ENCODE measurements at places on chromosomes 1 and 21.

- no peak for DNase-seq
Observed at GRCh38 chr1:204487256-204487615, 7.4 kb downstream of the PIK3C2B start.

- DNase-seq: no peak
Observed at GRCh38 chr1:118773656-118774055, 214.5 kb downstream of the TBX15 start.

- DNase-seq: no peak
Observed at GRCh38 chr1:159492575-159493323, 43.1 kb downstream of the OR10J5 start.

DNA sequence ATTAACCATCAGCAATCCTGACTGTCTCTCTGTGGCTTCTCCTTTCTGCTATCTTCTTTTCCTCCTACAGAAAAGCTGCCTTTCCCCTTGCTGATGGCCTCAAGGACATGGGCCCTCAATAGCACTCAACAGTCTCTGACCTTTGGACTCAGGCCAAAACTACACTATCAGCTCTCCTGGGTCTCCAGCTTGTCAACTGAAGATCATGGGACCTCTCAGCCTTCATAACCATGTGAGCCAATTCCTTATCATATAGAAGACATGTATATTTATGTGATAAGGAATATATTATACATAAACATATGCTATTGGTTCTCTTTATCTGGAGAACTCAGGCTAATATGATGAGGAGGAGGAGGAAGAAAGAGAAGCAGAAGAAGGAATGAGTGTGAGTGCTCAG, 91.8 kb upstream of the GJB5 start:
- DNase-seq: peak; percentile 86

DNA sequence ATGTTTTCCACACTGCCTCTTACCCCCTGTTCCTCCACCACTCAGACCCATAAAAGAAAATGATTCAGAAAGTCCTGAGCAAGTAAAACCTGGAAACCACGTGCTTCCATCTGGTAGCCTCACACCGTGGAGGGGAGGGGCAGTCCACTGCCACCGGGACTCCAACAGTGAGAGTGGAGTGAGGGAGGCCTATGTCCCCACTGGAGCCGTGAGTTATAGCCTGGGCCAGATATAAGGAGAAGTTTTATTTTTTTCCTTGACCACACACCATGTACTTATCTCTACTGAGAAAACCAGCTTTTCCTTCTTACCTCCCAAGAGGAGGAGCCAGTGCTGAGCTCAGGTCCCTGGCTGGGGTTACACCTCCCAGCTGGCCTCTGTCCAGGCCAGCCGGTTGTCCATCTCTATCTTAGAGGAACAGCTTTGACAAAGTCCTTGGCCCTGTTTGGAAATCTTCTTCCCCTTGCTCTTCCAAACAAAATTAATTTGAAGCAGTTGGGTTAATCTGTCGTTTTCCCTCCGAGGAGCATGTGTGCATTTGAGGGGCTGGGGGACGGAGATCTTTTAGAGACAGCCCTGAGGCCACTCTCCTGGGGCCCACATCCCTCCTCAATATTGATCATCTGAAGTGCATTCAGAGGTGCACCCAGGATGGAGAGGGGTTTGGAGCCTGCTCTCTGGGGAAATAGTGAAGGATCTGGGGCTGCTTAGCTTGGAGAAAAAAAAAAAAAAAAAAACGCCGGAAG, 49.1 kb upstream of the SERBP1 start:
- peak; percentile 82 for DNase-seq

GRCh38 chr1:109089242-109090015, 1.1 kb upstream of the TMEM167B start:
- DNase-seq: peak; percentile 68

DNA sequence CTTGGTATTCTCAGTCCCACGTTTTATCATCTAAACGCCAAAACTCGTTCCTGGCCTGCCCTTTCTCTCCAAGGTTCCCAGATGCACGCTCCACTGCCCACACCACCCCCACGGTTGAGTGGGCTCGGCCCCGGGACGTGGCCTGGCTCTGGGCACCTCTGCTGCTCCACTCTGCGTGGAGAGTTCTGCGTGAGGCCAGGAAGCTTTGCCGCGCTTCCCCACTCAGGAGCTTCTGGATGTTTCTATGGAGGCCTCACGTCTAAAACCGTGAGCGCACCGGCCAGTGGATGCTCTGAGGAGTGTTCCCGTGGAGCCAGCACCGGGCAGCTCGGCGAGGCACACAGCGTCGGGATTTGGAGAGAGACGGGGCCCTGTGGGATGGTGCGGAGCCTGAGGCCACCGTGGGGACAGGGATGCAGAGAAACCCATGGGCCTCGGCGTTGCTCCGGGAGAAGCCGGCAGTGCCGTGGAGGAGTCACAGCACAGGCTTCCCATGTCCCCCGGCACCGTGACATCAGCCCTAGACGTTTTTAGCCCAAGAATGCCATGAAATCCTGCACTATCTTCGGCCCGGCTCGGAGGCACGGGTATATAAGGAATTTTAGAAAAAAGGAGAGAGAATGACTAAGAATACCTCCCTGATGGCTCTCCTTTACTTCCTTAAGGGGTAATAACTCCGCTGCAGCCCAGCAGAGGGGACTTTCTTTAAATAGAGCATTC, 125.9 kb downstream of the PRDM16 start:
- no peak for DNase-seq

- no peak for DNase-seq
Observed at GRCh38 chr1:186235696-186236095, 139.4 kb downstream of the TPR start.

DNA sequence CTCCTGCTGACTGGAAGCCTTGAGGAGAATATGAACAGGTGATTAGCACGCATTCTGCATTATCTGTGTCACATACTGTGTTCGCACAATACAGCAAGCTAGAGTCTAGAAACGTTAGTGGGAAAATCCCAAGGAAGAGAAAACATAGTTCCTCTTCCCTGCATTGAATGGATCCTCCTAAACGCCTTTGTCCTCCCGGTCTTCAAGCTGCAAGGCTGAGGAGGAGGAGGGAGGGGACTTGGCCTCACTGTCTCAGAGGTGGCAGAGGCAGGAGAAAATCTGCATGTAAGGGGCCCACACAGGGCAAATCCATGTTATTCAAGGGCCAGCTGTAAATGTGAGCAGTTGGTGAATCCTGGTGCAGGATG, 34.4 kb downstream of the WNT9A start:
- DNase-seq: no peak

DNA sequence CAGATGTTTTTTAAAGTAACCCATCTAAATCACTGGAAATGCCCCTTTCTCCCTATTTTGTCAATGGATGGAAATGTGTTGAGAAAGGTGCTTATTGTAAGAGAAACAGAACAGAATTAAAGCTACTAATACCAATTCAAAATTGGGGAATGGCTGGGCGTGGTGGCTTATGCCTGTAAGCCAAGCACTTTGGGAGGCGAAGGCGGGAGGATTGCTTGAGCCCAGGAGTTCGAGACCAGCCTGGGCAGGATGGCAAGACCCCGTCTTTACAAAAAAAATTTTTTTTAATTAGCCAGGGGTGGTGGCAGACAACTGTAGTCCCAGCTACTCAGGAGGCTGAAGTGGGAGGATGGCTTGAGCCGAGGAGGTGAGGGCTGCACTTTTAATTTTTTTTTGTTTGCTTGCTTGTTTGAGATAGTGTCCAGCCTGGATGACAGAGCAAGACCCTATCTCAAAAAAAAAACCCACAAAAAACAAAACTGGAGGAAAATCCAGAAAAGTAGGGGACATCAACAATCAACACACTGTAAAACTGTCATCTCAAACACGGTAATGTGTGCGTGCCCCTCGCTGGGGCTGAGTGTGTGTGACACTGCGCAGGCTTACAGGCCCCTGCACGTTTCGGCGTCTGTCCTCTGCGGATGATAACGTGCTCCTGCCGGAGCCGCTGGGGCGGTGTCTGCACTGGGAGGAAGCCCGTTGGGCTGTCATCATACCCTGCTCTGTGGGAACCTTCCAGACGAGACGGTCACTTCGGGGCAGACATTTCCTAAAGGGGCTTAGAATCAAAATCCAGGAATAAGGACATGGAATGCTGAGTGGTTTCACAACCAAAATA, 11.6 kb upstream of the POFUT2 start:
- DNase-seq: no peak

GRCh38 chr1:10242135-10242534, 31.8 kb downstream of the KIF1B start:
- no peak for DNase-seq

GRCh38 chr1:6271554-6271953, 10.7 kb upstream of the GPR153 start:
- DNase-seq: no peak

GRCh38 chr1:205920159-205920558, 23.1 kb downstream of the SLC26A9 start:
- no peak for DNase-seq

GRCh38 chr1:78836726-78837125, 169.8 kb downstream of the ADGRL4 start:
- peak; percentile 34 for DNase-seq

DNA sequence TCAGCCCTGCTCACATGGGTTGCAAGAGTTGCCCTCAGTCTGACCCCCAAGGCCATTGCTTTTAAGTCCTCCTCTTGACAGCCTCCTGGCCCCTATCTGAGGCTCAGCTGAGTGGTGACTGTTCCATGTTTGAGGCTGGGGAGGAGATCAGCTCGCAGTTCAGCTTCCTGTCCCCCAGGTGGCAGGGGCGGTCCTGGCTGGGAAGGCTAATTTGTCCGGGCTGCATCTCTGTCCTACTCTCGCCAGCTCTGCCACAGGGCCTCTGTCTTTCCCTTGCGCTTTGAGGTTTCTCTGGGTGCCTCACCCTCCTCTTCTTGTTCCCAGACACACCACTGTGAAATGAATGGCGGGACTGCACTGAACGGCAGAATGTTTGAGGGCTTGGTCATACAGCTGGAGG, 157.3 kb downstream of the KCNJ6 start:
- peak; percentile 80 for DNase-seq

GRCh38 chr21:30717105-30717504, 1.5 kb downstream of the KRTAP21-3 start:
- no peak for DNase-seq

- no peak for DNase-seq
Observed at GRCh38 chr1:80731241-80731894, 1069.4 kb upstream of the ADGRL2 start.

DNA sequence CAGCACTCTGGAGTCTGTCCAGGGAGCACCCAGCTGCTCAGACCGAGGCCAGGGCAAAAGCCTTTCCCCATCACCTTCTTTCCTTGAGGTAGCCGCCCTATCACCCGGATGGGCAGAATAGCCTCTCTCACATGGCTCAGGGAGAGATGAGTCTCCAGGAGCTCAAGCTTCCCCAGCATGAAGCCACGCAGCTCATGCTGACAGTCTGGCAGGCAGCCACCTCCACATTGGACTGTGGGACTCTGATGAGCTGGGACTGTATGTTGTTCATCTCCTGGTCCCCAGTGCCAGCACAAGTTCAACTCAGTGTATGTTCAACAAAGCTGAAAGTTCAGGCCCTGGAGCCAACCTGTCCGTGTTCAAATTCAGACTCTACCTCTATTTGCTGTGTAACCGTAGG, 75.2 kb upstream of the ZC3H12A start:
- no peak for DNase-seq

GRCh38 chr1:66048011-66048410, 255.3 kb downstream of the PDE4B start:
- DNase-seq: no peak

DNA sequence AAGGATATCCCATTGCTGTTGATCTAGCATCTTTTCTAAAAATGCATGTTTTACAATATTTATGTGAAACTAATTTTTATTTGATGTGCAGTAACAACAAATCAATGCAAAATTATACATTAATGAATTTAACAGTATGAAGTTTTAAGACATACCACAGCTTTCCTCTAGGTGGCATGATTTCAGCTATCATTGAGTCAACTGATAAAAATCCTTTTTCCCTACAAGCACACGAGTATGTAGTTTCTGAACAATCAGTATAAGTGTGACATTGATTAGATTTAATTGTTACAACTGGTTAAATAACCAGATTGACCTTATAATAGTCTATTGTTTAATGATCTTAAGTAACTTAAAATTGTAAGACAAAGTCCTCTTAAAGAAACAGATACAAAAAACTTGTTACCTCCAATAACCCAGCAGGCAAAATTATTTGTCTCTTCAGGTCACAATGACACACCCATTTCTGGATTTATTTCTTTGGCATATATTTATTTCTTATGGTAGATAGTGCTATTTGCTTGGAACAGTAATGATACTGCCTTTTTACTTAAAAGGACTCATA, 5.8 kb upstream of the TGFB2 start:
- DNase-seq: peak; percentile 71

GRCh38 chr21:39373634-39374033, 24.7 kb upstream of the HMGN1 start:
- peak; percentile 84 for DNase-seq

DNA sequence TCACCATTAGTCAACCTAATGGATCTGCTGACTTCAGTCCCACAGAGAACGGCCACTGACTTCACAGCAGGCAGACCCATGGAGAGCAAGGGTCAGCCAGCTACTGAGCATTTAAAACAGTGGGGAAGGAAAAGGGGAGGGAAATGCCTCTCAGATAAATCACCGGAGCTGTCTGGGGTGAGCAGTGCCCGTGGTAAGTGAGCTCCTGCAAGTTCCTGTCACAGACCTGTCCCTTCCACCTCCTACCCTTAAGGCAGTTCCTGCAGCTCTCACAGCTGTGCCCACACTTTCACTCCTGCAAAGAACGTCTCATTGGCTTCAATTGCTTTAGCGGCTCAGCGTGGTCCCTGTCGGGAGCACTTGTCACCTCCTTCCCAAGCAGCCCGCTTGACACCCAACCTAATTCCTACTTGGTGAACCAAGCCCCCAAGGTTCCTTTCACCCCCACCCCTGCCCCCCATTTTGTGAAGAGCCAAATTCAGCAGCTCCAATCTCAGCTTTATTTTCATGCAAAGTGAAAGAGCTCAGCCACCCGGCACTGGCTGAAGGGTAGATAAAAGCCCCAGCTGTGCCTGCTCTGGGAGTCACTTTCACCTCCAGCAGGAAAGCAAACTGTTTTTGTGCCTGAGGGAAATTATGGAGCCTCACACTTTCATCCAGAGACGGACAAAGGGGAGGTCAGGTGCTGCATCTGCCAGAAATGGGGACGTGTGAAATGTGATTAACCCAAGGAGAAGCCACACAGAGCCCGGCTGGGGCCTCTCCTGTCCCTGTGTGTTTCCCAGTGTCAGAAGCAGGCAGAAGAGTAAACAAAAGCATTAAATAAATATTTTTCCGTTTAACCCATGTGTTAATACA, 306.2 kb downstream of the TTLL7 start:
- DNase-seq: peak; percentile 24

DNA sequence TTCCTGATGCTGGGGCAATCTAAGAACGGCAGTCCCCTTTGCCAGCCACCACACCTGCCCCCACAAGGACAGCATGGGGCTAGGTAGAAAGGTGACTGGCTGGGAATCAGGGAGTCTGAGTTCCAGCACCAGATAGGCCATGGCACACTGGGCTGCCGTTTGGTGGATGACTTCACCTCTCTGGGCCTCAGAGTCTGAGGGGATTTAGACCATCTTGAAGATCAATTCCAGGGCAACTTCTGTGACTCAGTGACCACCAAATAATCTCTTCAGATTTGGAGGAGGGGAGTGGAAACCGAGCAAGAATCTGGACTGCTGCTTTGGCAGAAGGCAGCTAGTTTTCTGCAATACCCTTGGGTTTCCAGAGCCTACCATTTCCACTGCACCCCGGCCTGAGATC, 92.1 kb upstream of the EDN2 start:
- DNase-seq: no peak

Measured in hematopoietic multipotent progenitor cell treated with erythropoietin and hydrocortisone succinate and interleukin-3 and kit ligand, for 4 days (in vitro differentiated cells).